ENCODE measurements at places on chromosomes 12 and 14. TPM values are rescaled to one million over a fixed set of nuclear protein-coding genes. Genes with fewer than 3 reads are reported as not detected.

DNA sequence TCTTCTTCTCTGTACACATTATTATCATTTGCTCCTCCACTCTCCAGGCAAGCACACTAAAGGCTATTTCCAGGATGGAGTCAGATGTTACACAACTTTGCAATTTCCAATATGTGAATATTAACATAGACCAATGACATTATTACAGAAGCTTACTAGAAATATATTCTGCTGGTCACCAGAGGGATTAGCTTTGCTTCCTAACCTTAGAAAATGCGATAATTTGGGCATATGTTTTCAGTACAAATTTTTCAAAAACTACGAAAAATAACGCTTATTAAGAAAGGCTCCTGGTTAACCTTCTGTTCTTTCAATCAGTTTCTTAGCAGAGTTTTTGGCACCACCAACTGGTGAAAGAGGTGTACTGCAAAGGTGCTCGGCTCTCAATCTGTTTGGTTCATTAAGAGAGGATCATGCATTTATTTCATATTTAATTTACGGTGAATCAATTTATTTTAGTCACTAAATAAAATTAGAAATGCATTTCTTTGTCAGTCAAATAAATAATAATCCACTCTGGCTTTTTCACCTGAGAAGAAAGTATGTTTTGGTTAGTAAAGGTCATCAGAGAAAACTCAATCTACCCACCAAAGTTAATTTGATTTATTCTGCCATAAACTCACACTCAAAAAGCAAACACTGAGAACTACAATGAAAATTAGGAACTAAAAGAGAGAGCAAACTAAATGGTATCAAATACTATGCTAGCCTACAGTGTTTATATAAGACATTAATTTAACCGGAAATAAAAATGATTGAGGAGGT, 39.2 kb downstream of the EFCAB11 start:
- no peak for DNase-seq

DNA sequence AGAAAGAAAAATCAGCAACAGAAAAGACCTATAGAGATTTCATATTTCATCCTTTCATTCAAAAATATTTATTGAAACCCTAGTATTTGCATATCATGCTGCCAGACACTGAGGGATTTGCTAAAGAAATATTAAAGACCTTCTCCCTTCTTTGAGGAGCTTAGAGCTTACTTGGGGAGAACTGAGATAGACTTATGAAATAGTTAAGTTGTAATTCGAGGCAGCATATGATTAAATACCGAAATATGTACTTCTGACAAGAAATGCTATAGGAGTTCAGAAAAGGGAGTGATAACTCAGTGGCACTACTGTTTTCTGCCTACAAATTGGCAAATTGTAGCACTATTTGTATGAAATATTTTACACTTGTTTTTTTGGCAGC, 59.1 kb downstream of the PLXNC1 start:
- DNase-seq, result no peak

GRCh38 chr12:112985642-112986290, 7.4 kb downstream of the OAS2 start:
- no peak for DNase-seq

GRCh38 chr12:118853634-118854033, 127.7 kb upstream of the SRRM4 start:
- no peak for DNase-seq

DNA sequence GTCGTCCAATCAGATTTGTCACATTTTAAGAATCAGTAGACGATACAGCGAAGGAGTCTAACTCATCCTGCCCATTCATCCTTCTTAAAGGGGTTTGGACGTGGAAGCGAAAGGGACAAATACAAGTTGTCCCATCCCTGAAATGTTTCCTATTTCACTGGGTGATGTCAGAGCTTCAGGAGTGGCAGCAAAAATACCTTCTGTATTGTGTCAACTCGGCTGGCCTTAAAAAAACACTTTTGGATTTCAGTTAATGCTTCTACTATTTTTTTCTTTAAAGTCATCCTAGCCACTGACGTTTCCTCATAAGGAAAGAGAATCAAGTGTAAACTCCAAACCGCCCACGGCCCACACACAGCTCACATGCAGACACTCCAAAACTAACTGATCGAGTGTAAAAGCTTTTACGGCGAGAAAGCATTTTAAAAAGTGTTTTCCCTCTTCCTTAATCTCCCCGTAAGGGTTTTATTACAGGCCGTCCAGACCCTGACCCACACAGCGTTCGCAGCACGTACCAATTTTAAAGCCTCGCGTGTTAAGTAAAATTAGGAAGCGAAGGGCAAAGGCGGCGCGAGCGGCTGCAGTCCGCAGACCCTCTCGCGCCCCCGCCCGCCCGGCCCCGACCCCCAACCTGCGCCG, 593 bp downstream of the CFL2 start:
- DNase-seq, result no peak

DNA sequence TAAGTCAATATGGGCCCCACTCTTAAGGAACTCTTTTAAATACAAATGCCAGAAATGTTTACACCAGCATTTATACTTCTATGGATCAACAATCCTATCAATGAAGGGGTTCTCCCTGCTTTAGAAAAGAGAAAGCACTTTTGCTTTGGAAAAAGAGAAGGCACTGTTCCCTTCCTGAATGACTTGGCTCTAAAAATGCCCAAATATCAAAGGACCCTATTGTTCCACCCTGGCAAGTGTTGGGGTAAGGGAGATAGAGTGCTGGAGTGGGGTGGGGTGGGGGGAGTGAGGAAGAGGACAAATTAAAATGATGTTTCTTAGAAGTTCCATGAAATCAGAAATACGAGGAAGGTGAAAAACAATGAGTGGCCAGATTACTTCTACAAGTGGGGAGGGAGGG, 131.6 kb upstream of the GRIN2B start:
- DNase-seq, result no peak

DNA sequence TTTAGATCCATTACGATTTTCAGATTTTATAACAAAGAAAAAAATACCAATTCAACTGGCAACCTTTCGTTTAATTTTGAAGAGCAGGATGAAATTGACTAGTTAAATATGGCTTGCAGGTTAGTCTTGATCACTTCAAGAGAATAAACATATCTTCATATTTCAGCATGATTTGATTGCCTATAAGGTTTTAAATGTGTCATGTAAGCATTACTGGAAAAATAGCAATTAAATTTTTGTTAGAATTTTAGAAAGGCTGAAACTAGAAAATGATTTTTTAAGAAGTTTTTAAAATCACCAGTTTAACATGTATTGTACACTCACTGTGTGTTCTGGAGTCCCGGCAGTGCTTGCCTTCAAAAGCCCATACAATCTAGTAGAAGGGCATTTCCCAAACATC, 310.2 kb upstream of the DIO2 start:
- no peak for DNase-seq

- no peak for DNase-seq
These were observed 92.8 kb upstream of the PLXNC1 start for GRCh38 chr12:94055528-94055927.

DNA sequence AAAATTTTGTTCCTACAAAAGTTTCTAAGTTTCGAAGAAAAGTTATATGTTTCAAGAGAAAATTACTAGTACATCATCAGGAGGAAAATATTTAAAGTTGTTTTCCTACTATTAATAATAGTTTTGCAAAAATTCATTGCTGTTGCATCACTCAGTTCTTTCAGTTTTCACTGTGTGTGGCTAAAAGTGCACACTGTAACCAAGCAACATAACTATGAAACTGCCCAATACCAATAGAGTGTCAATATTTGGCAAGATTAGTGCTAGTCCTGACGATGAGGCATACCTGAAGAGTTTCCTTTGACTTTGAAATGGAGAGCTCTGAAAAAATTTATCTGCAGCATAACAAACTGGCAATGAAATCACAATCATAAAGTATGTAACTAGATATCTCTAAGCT, 194.3 kb downstream of the CPNE8 start:
- no peak for DNase-seq

GRCh38 chr12:113634982-113635381, 163.3 kb upstream of the LHX5 start:
- no peak for DNase-seq

DNA sequence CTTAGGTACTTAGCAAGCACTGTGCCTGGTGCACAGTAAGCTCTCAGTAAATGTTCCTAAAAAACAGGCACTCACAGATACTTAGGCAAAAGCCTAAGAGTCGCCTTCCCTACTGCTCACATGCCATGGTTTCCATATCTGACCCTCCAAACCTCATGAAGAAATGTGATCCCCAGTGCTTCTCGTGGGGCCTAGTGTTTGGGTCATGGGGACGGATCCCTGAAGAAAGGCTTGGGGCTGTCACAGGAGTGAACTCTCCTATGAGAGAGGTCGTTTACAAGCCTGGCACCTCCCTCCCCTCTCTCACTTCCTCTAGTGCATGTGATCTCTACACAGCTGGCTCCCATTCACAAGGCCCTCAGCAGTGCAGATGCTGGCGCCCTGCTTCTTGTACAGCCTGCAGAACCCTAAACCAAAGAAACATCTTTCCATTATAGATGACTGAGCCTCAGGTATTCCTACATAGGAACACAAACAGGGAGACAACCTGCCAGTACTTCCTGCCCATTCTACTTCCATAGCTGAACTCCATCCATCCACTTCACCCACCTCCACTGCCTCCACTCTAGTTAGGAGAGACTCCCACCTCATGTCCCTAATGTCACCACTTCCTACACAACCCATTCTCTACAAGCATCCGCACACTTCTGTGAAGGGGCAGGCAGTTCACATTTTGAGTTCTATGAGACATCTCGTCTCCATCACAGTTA, 2.9 kb downstream of the SLC15A4 start:
- no peak for DNase-seq

GRCh38 chr14:72621387-72622065, 272.4 kb downstream of the DPF3 start:
- no peak for DNase-seq

DNA sequence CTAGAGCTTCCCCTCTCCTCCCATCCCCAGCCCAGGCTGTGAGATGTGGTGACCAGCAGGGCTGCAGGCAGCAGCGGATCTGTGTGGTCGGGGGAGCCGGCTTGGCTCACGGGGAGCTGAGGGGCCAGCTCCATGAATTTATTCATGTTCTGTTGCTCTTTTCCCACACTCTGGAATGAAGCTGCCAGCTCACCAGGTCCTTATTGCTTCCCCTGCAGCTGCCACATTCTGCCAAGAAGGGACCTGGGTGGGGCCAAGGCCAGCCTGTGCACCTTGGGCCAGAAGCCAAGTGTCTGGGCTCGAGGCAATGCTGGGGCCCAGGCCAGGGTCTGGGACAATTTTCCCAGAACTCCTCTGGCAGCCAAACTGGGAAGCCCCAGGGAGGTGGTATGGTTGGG, 2.5 kb upstream of the C1QL4 start:
- DNase-seq, result no peak

GRCh38 chr12:63875703-63876102, 31.2 kb downstream of the SRGAP1 start:
- DNase-seq, result no peak

GRCh38 chr12:112885236-112885635, 21.5 kb upstream of the OAS1 start:
- DNase-seq, result no peak

DNA sequence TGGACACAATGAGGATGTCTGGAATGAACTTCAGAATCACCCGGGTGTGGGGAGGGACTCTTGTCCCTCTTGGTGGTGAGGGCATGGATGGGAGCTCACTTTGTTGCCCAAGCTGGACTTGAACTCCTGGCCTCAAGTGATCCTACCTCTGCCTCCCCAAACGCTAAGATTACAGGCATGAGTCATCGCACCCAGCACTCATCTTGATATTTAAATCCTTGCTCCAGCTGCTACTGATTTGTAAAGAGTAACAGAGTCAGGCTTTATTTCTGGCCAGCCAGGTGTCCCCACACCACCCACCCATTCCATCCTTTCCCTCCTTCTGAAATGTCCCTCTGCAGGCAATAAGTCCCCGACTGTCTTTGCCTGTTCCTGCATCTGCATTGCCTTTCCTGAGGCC, 4.9 kb downstream of the DDX54 start:
- DNase-seq, result no peak

DNA sequence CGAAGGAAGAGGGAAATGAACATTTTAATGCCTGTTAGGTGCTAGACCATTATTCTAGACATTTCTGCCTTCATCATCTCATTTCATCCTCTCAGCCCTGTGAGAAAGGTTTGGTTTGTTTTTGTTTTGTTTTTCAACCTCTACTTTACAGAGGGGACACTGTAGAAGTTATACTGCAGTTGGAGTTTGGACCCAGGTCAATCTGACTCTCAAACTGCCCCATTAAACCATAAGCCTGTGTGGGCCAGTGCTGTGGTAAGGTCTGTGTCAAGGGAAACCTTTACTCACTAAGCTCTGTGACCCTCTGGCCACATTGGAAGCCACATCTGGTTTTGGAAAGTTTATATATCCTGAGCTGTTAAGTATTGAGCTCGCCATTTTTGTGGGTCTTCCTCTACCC, 8.5 kb downstream of the TEAD4 start:
- no peak for DNase-seq

The ACSS3 gene
- total RNA-seq, result 16.5 TPM

The IAPP gene
- total RNA-seq, result not detected

The IL23A gene
- not detected for total RNA-seq

The PLA2G1B gene
- total RNA-seq, result not detected

The DHRS2 gene
- total RNA-seq, result not detected

The SELPLG gene
- 17.3 TPM for total RNA-seq

The CTSG gene
- total RNA-seq, result 4.1 TPM

The RTN1 gene
- 129 TPM for total RNA-seq

The AMN gene
- total RNA-seq, result not detected

The NKX2-8 gene
- total RNA-seq, result not detected

The GDF3 gene
- not detected for total RNA-seq
